Stimulated activated CD8-positive, alpha-beta memory T cell treated with anti-CD3 and anti-CD28 coated beads, Interleukin-4, amount 100 ng/mL, for 1 hour (primary cell): ENCODE measurements at places on chromosomes 3 and 15.

DNA sequence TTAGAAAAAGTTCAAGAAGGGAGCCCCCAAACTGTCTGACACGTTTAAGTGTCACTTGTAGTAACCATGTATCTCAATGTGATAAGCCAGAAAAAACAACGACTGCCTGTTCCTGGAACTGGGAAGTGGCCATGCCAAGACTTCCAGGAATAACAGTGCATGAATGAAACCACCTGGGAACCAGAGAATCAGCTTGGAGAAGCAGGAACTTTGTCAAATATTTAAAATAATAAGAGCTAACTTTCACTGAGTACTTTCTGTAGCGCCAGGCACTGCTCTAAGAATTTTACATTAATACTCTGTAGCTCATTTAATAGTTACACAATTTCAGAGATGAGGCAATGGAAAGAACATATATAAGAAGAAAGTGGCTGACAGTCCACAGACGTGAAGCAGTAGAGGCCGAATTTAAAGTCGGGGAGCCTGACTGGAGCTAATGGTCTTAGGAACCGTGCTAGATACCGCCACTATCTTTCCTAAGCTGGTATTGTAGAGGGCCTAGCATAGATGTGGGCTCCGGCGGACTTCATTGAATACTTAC, 876 bp downstream of the PLSCR1 start:
- DNase-seq, result no peak

DNA sequence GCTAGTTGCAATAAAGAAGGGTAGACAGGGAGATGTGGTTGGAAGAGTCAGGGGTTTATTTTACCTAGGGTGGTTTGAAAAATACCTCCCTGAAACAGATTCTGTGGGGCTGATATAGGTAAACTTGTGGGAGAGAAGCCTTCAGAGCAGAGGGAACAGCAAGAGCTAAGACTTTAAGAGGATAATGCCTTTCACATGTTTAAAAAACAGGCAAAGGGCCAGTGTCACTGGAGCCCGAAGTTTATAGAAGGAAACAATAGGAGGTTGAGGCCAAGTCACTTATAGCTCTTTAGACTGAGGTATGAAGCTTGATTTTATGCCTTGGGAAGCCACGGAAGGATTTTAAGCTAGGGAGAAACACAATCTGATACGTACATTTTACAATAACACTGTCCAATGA, 448.7 kb downstream of the TAFA4 start:
- no peak for DNase-seq

DNA sequence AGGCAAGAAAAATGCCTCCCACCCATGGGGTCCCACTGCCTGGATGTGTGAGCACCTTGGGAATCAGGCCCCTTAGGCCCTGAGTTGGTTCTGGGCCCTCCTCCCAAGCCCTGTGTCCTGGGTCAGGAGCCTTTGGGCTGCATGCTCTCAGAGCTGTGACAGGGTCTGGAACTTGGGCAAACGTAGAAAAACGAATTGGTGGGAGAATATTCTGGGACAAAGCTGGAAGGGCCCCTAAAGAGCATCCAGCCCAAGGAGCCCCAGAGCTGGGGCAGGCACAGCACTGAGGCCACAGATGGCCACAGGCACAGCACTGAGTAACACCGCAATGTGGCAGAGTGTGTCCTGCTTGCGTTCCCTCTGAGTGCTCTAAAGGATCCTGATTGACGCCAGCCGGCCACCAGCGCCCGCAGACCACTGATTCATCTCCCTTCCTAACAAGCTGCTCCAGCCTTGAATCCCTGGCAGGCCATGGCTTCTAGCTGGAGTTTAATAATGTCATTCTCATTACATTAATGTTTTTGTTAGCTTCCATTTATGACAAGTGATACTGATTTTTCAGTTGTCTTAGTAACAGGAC, 18.6 kb upstream of the SEC13 start:
- no peak for DNase-seq

- no peak for DNase-seq
Measured at GRCh38 chr3:66497288-66497984, 3.4 kb downstream of the LRIG1 start.

GRCh38 chr3:5058471-5058951, 63.6 kb upstream of the ARL8B start:
- no peak for DNase-seq

DNA sequence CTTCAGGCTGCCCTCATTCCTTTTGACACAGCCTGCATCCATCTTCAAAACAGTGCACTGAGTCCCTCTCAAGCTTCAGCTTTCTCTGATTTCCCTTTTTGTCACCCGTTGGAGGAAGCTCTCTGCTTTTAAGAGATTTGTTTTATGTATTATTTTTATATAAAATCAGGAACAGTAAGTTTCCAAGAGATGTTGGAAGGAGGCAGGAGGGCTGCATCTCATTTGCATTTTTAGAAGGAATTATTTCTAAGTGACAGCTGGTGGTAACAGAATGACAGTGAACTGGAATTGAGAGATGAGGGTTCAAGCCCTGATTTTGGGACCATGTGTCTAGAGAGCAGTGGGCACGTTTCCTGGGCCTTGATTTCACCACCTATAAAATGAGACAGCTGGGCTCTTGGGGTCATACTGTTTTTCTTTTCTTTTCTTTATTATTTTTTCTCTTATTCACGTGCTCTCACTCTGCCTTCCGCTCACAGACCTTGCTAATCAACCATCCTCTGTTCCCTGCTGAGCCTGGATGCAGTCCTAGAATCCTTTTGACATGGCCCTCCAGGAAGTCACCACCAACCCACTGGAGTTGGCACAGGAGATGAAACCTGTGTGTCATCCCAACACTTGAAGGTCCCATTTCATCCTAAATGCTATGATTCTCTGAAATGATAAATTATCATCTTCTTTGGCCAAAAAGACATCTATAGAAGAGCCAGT, 148.6 kb downstream of the CACNA2D3 start:
- DNase-seq, result no peak

- no peak for DNase-seq
Measured at GRCh38 chr3:117790235-117790987, 1080.8 kb downstream of the TUSC7 start.

DNA sequence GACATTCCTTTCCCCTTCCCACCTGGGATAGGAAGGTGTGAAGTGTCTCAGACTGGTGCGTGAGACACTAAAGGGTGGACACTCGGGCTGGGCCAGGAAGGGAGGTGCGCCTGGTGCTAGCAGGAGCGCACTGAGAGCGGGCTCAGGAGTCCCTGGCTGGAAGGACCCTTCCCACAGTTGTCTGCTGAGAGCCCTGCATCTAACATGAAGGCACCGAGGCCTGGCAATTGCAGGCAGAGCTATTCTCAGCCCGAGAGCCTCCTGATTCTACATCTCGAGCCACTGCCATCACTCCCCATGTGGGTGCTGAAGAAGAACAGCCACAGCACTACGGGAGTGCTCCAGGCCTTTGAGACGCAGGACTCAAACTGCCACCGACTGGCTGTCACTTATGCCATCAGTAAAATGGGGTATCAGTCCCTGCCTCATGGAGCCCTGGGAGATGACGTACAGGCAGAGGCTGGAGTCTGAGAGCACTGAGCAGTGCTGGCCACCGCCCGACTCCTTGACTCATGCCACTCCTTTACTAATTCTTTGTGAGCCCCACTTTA, 159.4 kb downstream of the KLF13 start:
- DNase-seq, result no peak

DNA sequence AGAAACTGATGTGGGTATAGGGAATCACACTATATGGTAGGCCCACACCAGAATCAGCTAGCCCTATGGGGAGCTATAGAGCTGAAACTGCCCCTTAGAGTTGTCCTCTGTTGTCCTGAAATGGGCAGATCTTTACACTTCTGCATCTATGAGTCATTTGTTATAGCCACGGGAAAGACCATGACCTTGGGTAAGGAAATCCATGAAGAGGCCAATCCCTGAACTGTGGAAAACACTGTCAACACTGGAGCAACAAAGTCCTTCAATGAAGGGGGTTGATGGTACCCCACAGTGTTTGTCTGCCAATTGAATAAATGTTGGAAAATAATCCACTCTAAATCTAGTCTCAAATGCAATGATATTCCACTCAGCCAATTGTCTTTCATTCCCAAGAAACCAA, 5.2 kb upstream of the CD200R1 start:
- DNase-seq, result no peak

DNA sequence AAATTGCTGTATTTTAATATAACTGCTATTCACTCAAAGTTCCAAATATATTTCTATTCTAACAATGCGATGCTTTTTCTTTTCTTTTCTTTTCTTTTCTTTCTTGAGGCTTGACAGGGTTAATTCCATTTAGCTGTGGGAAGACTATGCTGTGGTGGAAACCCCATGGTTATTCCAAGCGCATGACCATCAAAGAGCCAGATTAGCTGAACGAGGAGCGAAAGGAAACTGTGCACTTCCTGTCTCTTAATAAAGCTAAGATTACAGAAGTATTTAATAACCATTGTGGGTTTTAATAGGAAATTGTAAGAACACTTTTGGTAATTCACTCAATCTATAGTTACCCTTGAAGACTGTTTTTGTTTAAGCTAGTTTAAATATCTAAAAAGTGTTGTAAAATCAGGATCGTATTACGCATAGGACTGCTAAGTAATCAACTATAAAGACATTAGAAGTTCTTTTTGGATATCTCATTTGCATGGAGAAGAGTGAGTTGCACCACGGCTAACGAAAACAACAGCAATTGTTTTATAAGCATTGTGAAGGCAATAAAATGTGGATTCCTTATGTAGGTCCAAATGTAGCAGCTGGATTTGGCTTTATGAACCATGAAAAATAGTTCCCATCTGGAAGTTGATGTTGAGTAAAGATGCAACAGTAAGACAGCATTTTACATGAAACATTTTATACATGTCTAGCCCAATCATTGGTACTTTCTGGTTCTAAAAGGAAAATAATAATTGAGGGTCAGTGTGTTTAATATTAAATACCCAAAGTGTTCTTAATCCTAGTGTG, 105.4 kb downstream of the ZIC1 start:
- no peak for DNase-seq

DNA sequence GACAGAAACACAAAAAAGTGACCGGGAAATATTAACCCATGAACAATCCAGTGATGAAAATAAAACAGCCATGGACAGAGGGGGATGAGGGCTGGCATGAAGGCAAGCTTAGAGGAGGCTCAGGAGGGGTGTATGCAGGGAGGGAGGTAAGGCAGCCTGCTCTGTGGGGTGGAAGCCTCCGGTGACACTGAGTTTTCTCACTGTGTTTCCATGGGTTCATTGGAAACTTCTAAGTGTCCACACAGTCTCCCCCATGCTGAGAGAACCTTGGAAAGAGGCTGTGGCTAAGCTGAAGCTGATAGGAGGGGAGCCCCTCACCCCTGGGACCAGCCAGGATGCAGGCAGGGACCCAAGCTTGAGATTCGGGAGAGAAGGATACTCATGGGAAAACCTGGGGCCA, 6.8 kb upstream of the SKOR1 start:
- no peak for DNase-seq

DNA sequence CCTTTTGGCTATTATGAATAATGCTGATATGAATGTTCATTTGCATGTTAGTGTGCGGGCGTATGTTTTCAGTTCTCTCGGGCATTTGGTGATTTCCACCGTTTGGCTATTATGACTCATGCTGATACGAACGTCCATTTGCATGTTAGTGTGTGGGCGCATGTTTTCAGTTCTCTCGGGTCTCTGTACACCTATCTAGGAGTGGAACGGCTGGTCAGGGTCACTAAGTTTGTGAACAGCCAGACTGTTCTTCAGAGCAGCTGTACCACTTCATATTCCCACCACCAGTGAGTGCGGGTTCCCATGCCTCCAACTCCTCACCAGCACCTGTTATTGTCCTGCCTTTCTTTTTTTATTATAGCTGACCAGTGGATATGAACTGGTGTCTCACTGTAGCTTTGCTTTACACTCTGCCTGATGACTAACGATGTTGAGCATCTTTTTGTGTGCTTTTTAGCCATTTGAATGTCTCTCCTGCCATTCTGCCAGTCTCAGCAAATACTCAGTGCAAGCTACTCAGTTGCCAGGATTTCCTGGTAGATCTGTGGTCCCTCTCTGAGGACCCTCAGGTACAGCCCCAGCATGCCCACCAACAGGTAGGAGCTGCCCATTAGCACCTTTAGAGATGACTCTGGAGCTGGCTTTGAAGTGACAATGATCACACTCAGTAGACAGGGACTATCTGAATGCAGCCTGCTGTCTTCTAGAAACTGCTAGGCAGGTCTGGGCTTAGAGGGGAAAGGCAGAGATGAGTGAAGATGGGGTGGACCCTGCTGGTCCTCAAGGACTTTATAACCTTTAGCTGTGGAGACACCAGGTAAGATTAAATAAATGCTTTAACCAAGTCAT, 141.1 kb downstream of the XXYLT1 start:
- DNase-seq, result no peak

DNA sequence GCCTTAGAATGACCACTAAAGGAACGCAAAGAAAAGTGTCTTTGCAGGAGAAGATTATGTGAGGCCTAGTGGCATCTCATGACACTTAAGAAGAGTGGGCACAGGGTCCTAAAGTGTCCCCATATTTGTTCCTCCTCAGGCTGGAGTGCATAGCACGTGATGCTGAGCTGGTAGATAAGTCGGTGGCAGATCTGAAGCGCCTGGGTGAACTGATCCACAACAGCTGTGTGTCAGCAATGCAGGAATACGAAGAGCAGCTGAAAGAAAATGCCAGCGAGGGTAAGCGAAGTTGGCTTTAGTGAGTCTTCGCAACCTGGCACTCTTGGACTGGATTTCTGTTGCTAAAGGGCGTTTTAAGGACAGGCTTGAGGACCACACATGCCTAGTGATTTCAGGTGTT, 92.6 kb downstream of the CHD2 start:
- no peak for DNase-seq

DNA sequence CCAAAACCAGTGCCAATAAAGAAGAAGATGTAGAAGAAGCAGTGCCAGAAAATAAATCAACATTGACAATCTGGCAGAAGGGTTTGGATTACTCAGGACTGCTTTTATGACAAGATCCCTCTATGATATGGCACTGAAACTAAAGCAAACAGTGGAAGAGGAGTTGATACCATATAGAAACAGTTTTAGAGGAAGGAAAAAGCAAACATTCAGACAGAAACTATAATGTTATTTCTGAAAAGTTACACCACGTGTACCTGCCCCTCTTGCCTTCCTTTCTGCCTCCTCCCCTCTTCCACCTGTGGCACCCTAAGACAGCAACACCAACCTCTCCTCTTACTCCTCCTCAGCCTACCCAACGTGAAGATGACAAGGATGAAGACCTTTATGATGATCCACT, 63.0 kb downstream of the SFMBT1 start:
- no peak for DNase-seq

- DNase-seq, result no peak
Measured at GRCh38 chr3:73502609-73503583, 121.8 kb downstream of the PDZRN3 start.

- no peak for DNase-seq
Measured at GRCh38 chr15:76939715-76940114, 8.2 kb downstream of the RCN2 start.

DNA sequence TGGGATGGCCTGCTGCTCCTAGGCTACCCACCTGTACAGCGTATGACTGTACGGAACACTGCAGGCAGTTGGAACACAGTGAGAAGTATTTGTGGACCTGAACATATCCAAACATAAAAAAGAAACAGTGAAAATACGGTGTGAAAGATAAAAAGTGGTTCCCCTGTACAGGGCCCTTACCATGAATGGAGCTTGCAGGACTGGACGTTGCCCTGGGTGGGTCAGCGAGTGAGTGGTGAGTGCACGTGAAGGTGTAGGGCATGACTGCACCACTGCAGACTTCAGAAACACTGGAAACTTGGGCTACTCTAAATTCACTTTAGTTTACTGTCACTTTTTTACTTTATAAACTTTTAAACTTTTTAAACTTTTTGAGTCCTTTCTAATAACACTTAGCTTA, 71.2 kb upstream of the SLC6A6 start:
- DNase-seq, result no peak

- DNase-seq, result no peak
Measured at GRCh38 chr3:172273378-172273777, 174.9 kb downstream of the GHSR start.
